GDM1 (cell line): ENCODE measurements at places on chromosomes 3 and 15.

GRCh38 chr15:82292271-82292670 is 29.7 kb downstream of the SAXO2 start:
- no peak for DNase-seq

GRCh38 chr15:52291204-52291603 is 4.4 kb downstream of the MYO5C start:
- DNase-seq, result no peak

DNA sequence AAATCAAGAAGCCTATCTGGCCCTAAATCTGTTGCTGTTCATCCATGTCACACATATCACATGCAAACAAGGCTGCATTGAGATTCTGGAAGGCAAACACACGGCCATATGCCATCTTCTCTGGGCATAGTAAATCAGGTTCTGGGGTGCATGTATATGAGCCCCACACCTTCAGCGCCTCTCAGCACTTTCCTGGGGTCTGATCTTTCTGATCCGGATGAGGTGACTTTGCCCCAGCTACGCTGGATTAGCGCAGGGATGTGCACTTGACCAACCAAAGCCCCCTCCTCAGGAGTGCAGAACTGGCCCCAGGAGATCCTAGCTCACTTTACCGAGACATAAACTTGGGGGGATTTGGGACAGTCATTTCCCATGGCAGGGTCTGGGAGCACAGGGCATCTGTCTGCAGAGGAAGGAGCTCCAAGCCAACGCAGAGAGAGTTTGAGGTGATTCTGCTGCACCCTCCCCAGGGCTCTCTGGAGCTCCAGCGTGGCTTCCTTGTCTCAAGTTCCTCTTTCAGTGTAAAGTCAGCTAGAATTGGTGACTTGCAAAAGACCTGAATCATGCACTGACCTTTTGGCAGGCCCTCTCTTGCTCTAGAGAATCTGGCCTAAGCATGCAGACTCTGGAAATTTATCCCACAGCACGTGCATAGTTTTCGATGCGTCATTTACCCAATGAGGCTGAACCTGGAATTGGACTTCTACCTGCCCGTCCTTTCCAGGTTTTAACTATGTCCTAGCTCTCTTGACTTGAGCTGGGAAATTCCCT is 63.5 kb upstream of the KLF13 start:
- peak; percentile 84 for DNase-seq

DNA sequence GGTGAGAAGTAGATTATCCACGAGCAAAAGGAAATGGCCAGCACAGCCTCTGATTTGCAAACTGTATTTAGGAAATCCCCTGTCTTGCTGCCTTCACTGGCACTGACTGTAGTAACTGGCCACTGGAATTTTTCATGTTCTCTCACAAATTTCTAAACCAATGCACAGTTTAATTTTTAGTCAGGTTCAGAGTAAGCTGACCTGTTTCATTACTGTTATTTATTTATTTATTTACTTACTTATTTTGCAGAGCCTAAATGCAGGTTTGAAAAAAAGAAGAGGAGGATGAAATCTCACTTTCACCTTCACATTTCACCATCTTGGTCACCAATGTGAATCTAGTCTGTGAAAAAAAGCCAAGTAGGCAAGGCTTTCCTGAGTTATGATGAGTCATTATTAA is 291.0 kb downstream of the PLOD2 start:
- DNase-seq, result no peak

- no peak for DNase-seq
Measured at GRCh38 chr3:146831659-146832058, 226.5 kb upstream of the PLSCR5 start.

- no peak for DNase-seq
Measured at GRCh38 chr3:48187301-48187578, 977 bp downstream of the CDC25A start.

DNA sequence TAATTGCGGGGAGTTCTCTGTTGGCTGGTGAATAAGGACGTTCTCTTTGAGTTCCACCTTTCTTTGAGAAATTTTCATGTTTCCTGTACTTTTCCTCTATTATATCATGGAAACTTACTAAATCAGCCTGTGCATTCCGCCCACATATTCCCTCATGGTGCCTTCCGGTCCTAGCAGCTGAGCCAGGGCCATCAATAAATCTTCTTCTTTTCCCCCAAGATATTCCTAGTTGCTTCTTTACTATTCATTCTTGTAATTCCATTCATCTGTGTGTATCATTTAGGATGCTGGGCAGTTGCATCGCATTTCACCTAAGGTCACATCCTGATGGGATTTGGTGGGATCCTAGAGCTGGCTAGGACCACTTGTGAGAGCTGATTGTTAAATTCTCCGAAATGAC is 139.2 kb downstream of the RBMS3 start:
- DNase-seq, result no peak

DNA sequence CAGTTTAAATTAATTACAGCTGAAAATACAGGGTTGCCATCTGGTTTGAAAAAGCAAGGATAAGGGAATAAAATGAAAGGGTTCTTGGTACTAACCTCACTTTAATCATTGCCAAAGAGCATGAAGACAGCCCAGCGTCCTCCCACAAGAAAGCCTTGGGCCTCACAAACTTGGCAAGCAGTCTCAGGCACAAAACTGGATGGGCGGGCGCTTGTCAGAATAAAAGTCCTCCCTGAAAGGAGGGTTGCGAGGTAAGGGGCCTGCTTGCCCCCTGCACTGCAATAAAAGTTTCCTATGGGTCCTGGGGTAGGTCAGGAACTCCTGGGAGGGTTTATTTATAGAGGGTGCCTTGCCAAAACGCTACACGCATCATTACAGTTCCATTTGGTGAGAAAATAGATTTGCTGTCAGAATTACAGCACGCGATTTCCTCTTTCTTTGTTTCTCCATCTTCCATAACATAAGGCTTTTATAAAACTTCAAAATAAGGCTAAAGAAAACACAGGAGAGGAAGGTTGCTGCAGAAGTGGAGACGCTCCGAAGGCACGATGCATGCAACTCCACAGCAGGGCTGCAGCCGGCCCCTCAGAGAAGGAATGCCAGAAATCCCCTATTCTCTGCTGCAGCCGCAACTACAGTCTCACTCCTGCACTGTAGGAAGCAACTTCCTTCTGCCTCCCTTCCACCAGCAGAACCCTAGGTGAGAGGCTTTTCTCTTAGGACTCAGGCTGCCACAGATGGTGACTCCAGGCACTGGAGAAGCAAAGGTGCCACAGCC is 61.3 kb downstream of the VGLL4 start:
- no peak for DNase-seq

DNA sequence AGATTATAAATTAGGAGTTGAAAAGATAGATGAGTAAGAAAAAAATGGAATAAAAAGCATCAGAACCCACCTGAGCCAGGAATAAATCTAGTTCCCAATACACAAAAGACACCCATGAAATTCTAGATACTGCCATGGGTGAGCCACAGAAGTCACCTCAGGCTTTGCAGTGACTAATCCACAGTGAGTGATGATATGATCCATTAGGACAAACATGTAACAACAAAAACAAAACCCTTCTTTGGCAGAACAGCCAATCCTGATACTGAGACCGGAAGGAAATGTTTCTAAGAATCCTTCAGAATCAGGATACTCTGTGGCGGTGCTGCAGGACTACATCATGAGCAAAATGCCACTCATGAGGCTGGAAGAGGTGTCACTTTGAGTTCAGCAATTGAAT is 15.0 kb upstream of the MINDY4B start:
- DNase-seq, result no peak

DNA sequence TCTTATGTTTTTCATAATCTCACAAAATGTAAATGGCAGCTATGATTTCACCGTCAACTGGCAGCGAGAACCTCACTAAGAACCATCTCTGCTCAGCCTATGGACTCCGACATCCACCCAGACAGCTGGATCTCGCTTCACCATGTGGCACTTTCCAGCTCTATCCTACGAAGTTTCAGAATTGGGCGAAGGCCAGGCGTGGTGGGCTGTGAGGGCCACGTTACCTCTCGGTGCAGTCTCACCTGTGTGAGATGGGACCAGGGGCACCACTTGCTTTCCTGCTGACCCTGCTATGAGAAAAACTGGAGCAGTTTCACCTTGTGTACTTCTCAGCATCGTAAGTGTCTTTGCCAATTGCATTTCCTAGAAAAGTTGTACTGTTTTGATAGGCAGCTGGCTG is 32.3 kb downstream of the CHDH start:
- no peak for DNase-seq

- no peak for DNase-seq
Measured at GRCh38 chr3:46926447-46926846, 48.9 kb downstream of the PTH1R start.

GRCh38 chr3:31369637-31370379 is 162.9 kb upstream of the STT3B start:
- DNase-seq, result no peak
